ENCODE measurements at places on chromosomes 5 and 9. TPM values are rescaled to one million over a fixed set of nuclear protein-coding genes. Genes with fewer than 3 reads are reported as not detected.

- DNase-seq, result no peak
Measured at GRCh38 chr5:48192-48591, 43.8 kb upstream of the PLEKHG4B start.

DNA sequence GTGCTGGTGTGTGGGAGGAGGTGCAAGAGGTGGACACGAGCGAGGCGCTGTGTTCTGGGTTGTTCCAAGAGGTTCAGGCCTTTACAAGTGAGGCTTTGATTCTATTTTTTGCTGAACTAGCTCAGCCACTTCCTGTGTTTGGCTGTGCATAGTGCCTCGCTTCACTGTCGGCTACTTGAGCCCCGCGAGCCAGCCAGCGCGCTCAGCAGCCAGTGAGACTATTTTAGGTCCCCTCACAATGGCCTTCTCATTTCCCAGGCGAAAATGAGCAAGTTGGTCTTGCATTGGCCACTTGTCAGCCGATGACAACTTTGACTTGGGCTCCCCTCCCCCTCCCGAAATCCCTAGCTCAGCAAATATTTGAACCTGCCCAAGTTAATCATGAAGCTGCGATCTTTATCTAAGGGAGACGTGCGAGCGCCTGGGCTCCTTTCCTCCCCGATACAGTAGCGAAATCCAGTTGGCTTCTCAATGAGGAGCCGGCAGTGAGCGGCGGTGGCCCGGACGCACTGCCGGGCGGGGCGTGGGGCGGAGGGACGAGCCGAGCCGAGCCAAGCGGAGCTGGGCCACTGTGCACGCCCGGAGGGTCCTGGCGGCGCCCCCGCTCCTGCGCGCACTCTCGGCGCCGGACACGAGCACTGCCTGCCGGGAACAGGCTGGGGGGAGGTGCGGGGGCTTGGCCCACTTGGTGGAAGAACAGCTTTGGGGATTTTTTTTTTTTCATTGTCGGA, 72.6 kb downstream of the PIK3R1 start:
- peak; percentile 86 for DNase-seq

GRCh38 chr5:135139381-135140134, 105.5 kb upstream of the PITX1 start:
- peak; percentile 22 for DNase-seq

RNF183 gene
- not detected for total RNA-seq

ARRDC1 gene
- total RNA-seq, result 21.1 TPM
